Stimulated activated CD8-positive, alpha-beta memory T cell treated with anti-CD3 and anti-CD28 coated beads, Interleukin-15, amount 100 ng/mL, for 24 hours (primary cell): ENCODE measurements at places on chromosomes 3 and 15.

DNA sequence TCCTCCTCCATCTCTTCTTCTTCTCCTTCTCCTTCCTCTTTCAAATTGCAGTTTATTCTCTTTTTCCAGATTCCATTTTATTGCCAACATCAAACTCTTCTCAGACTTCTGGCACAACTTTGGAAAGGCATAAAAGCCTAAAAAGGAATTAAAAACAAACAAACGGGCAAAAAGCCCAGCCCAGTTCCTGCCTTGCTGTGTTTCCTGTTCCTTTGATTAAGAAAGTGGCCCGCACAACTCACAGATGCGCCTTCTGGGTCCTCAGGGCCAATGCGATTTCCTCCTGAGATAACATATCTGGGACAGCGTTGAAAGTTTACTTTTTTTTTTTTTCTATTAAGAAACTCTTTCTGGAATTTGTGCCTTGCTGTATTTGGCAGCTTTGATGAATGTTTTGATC is 158.7 kb upstream of the UBE3A start:
- no peak for DNase-seq

- no peak for DNase-seq
Measured at GRCh38 chr3:23938688-23939087, 6.4 kb upstream of the NR1D2 start.

DNA sequence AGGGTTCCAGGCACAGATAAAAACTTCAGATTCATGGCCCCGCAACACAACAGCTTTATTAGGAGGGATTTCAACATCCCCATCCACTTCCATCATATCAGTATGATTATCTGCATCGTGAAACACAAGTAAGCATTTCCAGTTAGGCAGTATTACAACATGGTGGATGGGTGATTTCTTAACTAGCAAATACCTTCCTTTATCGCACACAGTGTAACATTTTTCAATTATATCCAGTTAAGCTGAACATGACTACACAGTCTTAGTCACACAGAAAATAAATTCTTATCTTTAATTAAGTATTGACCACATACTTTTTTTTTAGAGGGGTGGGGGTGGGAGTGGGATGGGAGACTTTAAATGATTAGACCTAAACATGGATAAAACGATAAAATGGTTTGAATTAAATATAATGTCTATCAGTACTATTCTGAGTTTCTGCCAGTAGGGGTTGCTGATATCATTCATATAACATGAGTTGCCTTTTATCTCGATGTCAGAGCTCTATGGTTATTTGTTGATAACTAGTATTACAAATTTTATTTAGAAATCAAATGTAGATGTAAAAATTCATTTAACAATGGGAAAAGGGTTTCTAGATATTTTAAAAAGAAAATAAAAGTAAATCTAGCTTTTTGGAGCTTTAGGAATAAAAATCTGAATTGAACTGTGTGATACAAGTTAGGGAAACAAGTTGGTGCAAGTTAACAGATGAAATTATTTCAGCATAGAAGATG is 146.6 kb downstream of the TBL1XR1 start:
- DNase-seq = no peak

- no peak for DNase-seq
Measured at GRCh38 chr3:79125313-79125984, 642.3 kb downstream of the ROBO1 start.

- DNase-seq = no peak
Measured at GRCh38 chr15:81562986-81563385, 189.0 kb upstream of the TMC3 start.

DNA sequence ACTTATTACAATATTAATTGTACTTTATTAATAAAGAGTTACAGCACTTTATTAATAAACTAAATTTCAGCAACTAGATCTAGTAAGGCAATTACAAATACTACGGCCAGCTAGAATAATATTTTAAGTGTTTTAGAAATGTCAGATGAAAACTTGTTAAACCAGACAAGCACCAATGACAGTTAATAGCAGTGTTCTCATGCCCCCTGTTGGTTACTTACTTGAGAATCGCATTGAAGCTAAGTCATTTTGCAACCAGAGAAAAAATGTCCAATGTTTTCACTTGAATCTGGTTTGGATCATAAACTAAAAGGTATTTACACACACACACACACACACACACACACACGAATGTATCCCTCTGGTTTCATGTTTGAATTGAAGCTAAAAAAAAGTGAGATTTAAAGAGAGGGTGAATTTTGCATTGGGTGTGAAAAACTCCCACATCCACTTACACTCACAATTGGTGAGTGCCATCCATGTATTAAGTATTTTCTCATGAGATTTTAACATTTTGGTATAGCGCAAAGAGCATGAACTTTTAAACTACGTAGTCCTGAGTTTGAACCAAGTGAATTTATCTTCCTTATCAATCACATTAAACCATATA is 347.7 kb downstream of the ZBBX start:
- no peak for DNase-seq

DNA sequence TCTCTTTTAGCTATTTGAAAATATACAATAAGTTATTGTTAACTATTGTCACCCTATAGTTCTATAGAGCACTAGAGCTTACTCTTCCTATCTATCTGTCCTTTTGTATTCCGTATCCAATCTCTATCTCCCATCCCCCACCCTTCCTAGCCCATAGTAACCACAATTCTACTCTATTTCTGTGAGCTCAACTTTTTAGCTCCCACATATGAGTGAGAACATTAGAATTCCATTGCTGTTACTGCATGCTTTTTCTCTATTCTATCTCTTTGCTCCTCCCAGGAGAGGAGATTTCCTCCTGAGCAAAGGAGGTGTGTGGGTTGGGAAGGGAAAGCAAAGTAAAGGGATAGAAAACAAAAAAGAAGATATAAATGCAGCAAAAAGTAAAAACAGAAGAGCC is 105.6 kb upstream of the SLC4A7 start:
- no peak for DNase-seq

GRCh38 chr3:11548721-11549131 is 95.0 kb downstream of the VGLL4 start:
- no peak for DNase-seq

DNA sequence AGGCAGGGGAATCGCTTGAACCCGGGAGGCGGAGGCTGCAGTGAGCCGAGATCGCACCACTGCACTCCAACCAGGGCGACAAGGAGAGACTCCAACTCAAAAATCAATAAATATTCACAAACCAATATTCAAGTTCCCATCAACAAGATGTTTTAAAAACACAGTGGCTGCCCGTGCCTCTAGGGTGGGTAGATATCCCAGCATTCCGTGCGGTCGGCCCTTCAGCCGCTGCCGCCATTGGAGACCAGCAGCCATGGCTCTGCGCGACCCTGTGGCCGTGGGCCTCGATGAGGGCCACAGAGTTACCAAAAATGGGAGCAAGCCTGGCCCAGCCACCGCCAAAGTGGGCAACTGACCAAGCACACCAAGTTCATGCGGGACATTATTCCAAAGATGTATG is 6.7 kb downstream of the ULK4 start:
- no peak for DNase-seq

DNA sequence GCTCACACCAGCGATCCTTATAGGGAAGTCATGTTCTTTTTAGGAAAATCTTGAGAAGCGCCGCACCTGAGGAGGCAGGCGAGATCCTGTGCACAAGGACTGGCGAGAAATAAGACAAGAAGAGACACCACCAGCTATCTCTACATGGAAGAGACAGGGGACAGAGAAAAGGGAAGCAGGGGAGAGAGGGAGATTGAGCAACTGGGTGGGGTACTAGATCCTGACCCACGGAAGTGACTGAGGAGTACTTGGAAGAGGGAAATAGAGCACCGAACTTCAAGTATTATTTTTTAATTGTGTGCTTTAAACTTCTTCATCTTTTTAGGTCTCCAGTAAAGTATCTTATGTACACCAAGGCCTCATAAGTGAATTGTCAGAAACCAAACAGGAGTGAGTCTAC is 742.0 kb upstream of the LMCD1 start:
- DNase-seq = no peak
